SK-N-SH (cell line): ENCODE measurements at places on chromosomes 7 and 10. TPM values are rescaled to one million over a fixed set of nuclear protein-coding genes. Genes with fewer than 3 reads are reported as not detected.
A peak's percentile ranks its signal among the peaks of the same experiment; 100 is the strongest.

DNA sequence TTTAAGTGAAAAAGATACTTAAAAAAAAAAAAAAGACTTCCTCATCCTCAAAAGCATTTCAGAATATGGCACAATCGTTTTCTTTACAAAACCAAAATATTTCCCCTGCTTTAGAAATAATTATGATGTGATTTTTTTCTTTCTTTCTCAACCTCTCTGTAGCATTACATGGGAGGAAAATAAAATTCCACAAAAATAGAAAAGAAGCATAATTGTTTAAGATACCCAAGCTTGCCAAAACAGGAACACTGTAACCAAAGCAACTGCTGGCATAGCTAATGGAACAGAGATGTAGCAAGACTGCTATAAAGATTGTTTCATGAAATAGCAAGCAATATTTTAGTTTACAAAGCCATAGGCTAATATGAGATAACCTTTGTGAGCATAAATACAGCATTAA is 75.6 kb upstream of the GPR22 start:
- DNase-seq, result no peak

DNA sequence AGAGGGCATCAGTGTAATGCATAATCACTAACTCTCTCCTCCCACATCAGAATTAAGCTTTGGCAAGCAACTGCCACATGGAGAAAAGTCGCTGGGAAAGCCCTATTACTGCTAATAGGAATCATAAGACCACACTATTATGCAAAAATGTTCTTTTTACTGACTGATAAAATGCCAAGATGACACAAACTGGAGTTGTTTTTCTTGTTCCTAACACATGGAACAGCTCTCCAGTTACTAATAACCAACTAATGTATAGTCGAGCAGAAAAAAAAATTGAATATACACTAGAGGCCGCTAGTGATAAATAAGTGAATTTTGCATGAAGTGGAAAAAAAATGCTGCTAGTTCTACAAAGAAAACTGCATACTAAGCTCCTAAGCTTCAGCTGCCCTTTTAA is 165.6 kb downstream of the TPK1 start:
- no peak for DNase-seq

GPR15LG gene
- polyA plus RNA-seq, result not detected in 2 replicates

GRCh38 chr7:50684011-50684712 is 98.5 kb downstream of the GRB10 start:
- no peak for DNase-seq

GRCh38 chr10:69409968-69410367 is 6.8 kb downstream of the TACR2 start:
- no peak for DNase-seq

- DNase-seq, result peak; percentile 77
Observed at GRCh38 chr10:688312-689120, 952 bp downstream of the DIP2C start.

DNA sequence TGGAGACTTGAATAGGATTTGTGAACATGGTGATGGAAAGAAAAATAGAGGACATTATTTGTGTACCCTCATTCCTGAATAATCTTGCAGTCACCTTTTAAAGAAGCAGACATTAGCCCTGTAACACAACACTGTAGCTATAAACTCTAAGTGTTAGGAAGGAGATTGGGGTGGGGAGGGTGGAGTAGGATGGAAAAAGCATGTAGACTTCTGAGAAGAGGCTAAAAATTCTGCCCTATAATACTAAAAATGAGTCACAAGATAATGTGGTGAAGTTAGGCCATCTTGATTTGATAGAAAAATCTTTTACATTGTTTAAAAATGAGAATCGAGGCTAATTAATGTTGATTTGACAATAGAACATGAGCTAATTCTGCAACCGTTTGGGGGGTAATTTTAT is 128.8 kb downstream of the LCOR start:
- no peak for DNase-seq

GRCh38 chr10:14588084-14588937 is 186.4 kb downstream of the FAM107B start:
- no peak for DNase-seq

DNA sequence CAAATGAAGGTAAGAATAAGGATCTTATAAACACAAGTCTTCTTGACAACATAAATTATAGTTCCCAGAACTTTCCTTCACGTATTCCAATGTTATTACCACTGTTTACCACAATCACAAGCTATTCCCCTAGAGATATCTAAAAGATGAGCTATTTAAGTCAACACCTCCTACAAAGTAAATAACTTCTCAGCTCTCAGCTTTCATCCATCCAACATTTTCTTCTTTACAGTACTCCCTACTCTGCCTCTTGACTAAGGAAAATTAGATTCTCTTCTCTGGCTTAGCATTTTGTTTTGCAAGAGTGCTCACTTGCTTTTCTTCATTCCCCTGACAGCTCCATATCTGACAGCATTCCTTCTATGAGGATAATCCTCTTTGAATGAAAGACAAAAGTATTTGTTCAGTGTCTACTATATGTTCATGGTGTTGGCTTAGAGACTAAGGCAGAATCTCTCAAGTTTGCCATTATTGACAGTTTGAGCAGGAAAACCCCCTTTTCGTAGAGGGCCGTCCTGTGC is 93.0 kb upstream of the IL6 start:
- no peak for DNase-seq

DNA sequence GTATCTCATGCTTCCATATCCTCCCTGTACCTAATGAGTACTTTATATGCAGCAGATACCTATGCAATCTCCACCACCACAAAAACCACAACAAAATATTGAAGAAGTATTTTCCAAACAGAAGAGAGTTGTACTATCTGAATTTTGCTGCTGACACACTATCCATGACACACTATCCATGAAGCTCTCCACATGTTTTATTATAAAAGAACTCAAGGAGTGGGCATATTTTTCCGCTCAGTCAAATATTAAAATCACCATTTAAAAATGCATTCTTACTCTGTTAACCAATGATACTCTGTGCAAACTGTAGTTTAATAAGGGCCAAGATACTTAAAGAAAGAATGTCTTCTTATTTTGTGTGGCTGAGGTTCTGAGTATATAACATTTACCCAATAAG is 2.8 kb downstream of the BET1 start:
- no peak for DNase-seq

DNA sequence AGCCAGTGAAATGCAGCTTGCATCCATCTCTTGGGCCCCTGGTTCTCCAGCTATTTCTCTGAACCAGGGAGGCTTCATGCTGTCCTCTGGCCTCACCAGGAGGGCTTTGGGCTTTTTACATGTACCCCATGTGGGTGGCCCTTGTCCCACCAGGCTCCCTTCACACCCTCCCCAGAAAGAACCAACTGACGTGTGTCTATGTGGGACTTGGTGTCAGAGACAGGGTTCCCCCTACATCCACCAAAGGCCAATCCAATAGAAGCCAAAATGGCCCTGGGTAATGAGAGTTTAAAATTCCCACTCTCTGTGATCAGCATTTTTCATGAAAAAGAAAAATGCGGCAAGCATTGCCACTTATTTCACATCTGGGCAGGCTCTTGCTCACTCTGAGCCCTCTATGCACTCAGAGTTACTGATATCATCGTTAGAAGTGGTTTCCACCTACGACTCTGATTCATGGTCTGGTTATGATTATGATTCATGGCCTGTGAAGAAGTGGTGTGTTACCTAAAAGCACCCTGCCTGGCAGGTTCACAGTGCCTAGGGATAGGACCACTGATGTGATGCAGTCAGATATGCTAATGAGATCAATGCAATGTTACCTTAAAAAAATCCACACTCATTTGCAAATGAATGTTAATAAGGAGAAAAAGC is 133.5 kb downstream of the BUB3 start:
- peak; percentile 79 for DNase-seq

JCAD gene
- 19.0 and 25.7 TPM in 2 replicates for polyA plus RNA-seq

DNA sequence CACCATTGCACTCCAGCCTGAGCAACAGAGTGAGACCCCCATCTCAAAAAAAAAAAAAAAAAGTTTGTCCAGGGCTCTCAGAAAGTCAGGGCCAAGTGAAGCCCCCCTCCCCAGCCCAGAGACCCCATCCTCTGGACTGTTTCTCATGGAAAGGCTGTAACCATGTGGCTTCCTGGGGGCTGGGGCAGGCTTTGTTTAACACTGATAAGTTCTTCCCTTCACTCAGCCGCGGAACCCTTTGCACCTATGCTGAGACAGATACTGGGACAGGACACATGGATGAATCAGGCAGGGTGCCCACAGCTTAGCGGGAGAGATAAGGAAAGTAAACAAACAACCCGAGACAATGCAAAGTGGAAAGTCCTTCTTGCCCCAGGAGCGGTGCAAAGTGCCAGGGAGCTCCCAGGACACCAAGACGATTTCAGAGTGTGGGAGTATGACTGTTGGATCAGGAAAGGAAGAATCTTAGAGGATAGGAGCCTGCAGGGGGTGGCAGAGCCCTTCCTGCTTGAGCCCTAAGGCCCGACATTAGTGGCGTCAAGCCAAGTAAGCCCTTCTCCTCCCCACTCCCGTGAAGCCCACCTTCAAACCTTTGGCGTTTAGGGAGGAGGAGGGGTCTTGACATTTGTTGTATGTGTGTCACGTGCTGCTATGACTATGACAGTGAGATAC is 11.6 kb downstream of the MLXIPL start:
- no peak for DNase-seq

DNA sequence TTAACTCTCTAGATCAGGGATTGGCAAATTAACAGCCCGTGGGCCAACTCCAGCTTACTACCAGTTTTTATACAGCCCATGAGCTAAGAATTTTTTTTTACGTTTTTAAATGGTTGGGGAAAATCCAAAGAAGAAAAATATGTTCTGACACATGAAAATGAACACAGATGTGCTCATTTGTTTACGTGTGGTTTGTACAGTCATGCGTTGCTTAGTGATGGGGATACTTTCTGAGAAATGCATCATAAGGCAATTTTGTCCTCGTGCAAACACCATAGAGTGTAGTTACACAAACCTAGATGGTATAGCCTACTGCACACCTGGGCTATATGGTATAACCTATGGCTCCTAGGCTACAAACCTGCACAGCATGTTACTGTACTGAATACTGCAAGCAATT is 8.3 kb upstream of the SMKR1 start:
- DNase-seq, result no peak

GRCh38 chr7:28904578-28905048 is 53.5 kb downstream of the TRIL start:
- DNase-seq, result peak; percentile 41

HOXA9 gene
- polyA plus RNA-seq, result not detected in 2 replicates

DNA sequence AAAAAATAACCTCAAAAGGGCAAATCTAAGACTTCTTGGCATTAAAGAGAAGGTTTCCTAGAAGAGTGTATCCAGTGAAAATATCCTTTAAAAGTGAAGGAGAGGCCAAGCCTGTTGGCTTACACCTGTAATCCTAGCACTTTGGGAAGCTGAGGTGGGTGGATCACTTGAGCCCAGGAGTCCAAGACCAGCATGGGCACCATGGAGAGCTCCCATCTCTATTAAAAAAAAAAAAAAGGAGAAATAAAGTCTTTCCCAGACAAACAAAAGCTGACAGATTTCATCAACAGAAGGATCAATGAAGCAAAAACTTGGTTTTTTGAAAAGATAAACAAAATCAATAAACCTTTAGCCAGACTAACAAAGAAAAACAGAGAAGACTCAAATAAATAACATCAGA is 67.6 kb upstream of the ZNF800 start:
- no peak for DNase-seq

DNA sequence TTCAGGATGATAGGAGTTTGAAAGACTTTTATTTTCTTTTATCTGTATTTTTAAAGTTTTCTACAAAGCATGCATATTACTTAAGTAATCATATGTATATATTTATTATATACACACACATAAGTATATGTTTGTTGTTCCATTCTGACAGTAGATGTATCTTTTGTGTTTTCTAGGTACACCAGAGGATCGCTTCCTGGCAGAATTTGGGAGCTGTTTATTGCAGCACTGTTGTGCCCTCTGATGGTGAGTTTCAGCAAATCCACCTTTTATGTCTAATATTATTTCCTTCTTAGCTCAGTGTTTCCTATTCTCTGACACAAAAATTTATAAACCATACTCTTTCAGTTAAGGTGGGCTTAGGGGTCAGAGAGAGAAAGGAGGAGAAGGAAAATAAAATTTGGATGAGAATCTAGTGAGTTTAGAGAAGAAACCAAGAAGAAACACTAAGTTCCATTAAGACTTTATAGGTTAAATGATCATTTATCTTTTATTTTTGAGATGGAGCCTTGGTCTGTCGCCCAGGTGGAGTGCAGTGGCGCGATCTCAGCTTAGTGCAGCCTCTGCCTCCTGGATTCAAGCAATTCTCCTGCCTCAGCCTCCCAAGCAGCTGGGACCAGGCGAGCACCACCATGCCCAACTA is 59.2 kb upstream of the OIT3 start:
- peak; percentile 57 for DNase-seq

GRCh38 chr10:32148864-32149251 is 92.6 kb upstream of the KIF5B start:
- no peak for DNase-seq

GIMAP8 gene
- polyA plus RNA-seq, result not detected in 2 replicates

DNA sequence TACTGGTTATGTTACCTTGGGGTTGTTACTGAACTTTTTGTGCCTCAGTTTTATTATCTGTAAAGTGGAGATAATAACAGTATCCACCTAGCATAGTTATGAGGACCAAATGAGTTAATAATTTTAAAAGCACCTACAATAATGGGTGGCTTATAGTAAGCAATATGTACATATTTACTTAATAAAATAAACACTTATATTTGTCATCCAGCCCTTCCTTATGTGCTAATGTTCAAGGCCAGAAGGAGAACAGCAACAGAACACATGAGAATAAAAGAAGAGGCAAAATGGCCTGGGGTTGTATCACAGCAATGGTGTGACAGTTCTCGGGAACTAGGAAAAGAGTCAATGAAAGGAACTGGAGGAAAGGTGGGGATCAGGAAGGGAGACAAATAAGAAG is 255.4 kb upstream of the LRGUK start:
- DNase-seq, result no peak

GRCh38 chr7:83148776-83149175 is 13.9 kb downstream of the PCLO start:
- no peak for DNase-seq

PHYHIPL gene
- polyA plus RNA-seq, result 0.44 and 1.6 TPM in 2 replicates

CUX1 gene
- 47.0 and 68.6 TPM in 2 replicates for polyA plus RNA-seq

DNA sequence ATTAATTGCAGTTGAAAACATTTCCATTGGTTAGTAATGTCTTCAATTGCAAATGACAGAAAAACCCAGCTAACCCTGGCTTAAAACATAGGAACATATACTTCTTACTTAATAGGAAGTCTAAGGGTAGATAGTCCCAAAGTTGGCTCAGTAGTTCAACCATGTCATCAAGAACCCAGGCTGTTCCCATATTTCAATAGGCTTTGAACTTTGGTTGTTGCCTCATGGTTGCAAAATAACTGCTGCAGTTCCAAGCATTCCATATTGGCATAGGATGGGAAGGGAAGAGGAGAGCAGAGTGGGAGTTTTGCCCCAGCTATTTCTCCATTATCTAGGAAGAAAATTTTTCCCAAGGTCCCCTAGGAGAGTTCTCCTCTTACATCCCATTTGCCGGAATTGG is 81.4 kb upstream of the EEPD1 start:
- no peak for DNase-seq

DNA sequence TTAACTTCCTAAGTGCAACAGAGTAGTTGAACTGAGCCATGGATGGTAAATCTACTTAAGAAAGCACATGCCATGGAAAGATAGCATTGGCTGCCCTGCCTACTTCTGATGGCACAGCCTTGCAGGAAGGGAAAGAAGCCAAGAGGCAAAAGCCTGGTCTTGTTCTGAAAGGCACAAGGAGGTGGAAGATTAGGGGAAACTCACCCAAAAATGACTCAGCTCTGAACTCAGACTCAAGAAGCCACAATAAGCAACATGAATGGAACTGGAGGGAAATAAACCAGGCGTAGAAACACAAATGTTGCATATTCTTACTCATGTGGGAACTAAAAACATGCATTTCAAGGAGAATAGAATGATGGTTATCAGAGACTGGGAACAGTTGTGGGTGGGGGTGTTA is 20.8 kb upstream of the ALOX5 start:
- DNase-seq, result no peak

UCMA gene
- not detected in 2 replicates for polyA plus RNA-seq

GRCh38 chr7:125383324-125383723 is 453.7 kb upstream of the POT1 start:
- no peak for DNase-seq
